ENCODE measurements at places on chromosomes 2 and 18.

GRCh38 chr2:105057005-105057404 is 19.1 kb downstream of the MRPS9 start:
- no peak for DNase-seq

DNA sequence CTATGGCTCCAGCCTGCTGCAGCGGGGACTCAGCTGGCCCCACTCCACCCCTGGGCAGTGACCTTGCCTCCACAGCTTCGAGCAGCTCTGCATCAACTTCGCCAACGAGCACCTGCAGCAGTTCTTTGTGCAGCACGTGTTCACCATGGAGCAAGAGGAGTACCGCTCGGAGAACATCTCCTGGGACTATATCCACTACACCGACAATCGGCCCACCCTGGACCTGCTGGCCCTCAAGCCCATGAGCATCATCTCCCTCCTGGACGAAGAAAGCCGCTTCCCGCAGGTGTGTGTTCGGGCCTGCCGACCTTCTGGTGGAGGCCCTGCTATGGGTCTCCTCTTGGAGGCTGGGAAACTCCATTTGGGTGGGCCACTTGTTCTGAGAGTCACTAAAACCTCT is 48.6 kb downstream of the MYO7B start:
- no peak for DNase-seq

DNA sequence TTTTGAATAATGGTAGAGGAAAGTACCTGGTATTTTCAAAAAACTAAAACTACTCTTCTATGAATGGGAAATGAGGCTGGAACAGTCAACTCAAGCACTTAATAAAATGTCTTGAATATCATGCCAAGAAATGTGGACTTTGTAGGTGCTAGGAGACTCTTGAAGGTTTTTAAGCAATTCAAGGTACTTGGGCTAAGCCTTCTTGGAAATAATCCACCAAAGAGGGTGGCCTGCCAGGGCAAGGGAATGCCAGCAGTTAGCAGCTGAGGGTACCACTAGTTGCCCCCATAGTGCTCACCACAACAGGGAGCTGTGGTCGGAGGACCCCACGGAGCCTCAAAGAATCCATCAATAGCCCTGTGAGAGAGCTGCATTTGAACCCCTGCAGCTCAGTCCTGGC is 14.6 kb upstream of the ACYP2 start:
- DNase-seq: no peak

GRCh38 chr2:109280804-109281203 is 151.8 kb downstream of the SH3RF3 start:
- DNase-seq: no peak

DNA sequence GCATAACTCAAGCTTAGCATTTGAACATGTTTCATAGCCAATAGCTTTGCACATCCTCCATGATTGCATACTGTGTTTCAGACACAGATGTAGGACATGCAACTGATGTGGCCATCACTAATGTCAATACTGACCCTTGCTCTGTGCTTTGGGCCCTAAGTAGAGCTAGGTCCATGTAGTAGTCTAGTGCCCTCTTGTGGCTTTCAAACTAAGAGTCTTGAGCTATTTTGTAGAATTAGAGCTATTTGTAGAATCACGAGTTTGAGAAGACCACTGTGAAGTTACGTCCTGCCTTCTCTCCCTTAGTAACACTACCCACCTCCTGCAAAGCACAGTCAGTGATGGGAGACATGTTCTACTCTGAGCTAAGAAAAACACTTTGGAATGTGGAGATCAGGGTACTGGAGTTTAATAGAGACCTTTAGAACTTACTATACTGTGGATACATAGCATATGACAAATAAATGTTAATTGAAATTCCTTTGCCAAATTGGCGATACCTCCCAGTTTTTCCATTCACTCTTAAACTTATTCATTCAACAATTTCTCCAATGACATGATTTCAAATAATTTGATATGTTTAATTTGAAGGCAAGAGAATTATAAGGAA is 306.5 kb upstream of the TNP1 start:
- DNase-seq: peak; percentile 10

- no peak for DNase-seq
Measured at GRCh38 chr2:31221544-31221943, 4.2 kb upstream of the CAPN14 start.

- no peak for DNase-seq
Measured at GRCh38 chr2:61737841-61738240, 116.0 kb downstream of the FAM161A start.

DNA sequence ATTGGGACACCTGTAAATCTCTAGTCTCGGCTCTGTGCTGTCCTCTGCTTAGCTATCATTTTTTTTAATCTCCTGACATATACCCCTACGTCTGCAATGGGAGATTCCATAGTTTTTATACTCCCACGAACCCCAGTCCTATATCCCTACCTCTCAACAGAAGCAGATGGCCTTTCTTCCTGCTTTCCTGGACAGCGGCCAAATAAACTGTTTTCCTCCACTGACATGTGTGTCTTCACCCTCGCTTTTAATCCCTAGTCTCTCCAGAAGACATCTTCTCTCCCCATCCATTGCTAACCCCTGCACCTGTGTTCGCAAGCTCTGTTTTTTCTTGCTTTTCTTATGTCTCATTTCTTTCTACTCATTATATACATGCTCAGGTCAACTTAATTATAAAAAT is 395.4 kb downstream of the EPHA4 start:
- DNase-seq: no peak

DNA sequence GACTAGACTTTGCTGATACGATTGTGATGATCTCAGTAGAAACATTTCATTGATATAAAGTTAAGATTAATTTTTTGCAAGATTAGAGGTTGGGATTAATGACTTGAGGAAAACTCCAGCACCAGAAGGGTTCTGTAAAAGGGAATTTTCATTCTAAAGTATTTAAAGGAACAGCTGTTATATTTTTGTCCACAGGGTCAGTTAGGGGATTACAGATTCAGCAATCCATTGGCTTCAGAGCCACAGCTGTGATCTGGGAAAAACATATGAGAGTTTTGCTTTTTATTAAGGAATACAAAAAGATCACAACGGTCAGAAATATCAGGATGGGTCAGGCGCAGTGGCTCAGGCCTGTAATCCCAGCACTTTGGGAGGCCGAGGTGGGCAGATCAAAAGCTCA is 19.6 kb upstream of the REV1 start:
- DNase-seq: no peak

DNA sequence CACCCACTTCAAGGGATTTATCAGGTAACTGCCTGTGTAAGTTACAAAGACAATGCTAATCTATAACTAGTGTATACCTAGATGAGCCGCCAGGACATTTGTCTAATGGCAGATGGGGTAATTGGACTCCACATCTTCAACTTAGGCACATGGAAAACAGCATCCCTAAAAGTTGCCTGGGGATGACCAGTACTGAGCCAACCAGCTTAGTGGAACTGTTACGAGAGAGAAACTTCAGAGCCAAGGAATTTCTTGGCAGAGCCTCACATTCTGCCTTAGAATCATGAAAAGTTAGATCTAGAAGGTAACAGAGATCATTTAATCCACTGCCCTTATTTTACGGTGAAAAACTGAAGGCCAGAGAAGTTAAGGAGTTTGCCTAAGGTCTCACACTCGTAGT is 15.5 kb upstream of the CLASP1 start:
- DNase-seq: no peak

DNA sequence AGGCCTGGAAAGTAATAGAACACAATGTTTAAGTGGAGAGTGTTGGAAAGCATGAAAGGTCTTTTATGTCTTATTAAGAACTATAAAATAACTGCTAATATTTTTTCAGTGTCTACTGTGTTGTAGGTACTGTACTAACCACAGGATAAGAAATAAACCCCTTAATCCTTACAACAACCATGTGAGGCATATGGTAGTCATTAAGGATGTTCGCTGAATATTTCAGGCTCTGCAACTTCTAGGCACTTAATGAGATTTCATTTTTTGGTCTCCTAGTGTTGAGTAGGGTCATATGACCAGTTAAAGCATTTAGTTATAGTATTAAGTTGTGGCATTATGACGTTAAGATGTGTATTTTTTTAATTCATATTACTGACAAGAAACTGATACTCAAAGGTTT is 346.6 kb upstream of the KCNH7 start:
- no peak for DNase-seq

DNA sequence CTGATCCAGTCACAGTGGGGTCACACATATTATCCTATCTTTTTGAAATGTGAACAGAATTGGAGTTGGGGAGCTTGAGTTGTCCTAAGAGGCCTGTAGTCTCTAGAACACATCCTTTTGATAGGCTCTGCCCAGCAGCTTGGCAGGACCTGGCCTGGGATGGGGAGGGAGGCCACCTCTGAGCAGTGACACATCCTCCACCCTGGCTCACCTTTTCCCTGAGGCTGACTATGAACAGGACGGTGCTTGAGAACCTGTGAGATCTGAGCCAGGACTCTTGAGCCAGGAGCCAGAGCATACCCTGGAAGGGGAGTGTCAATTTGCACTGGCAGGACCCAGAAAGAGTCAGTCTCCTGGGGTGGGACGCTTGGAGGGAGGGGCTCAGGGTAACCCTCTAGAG is 17.7 kb upstream of the ATP6V1B1 start:
- DNase-seq: no peak

GRCh38 chr2:134253117-134253704 is 661 bp upstream of the MGAT5 start:
- no peak for DNase-seq

DNA sequence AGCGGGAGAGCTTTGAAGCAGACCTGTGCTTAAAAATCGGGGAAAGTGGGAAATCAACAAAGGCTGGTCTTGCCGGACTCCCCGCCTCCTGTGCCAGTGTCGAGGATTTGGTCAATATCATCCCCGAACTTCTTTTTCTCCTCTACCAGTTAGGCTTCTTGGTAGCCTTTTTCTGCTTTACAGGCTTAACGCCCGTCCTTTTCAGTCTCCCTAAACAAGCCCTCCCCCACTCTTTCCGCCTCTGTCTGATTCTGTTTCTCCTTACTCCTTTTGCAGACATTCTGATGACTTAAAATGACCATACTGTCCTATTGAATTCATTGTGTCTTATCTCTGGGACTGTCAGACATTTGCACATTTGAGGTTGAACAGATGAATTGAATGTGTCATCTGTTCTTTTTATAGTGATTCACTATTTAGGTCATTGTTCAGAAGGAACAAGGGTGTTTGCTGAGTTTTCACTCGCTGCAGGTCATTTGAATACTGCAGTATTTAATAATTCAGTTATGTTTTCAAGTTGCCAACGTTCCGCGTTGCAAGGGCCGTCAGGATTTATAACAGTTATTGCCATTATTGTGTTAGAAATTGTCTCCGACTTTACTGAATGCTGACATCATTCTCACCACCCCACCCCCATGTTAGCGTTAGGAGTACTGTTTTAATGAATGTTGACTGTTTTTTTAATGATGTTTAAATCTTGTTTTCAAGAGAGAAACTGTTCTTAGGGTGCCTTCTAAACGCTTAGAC is 1.1 kb downstream of the ITGAV start:
- peak; percentile 31 for DNase-seq

- no peak for DNase-seq
Measured at GRCh38 chr2:230900336-230900995, 24.6 kb downstream of the GPR55 start.

- DNase-seq: no peak
Measured at GRCh38 chr2:12867631-12868287, 151.0 kb downstream of the TRIB2 start.

GRCh38 chr18:51211552-51211951 is 14.1 kb upstream of the MEX3C start:
- no peak for DNase-seq

GRCh38 chr2:27843992-27844391 is 46.2 kb downstream of the RBKS start:
- DNase-seq: no peak

- DNase-seq: no peak
Measured at GRCh38 chr2:118010473-118010872, 3.4 kb downstream of the CCDC93 start.

GRCh38 chr2:201931475-201931874 is 102.2 kb upstream of the FZD7 start:
- no peak for DNase-seq

DNA sequence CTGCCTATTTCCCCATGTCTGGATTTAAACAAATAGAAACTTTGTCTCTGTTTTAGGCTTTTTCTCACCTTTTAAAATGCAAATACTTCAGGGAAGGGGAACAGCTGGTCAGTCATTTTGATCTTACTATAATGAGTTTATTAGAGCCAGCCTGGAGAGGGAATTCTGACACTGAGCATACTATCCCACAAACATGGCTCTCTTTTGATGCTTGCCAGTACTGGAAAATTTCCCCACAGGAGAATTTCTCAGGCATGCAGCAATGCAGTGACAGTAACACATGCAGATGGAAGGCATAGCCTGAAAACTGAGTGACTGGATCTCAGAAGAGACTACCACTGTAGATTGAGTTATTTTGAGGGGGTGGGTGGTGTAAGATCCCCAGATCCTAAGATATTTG is 974.3 kb upstream of the CELF4 start:
- DNase-seq: no peak

DNA sequence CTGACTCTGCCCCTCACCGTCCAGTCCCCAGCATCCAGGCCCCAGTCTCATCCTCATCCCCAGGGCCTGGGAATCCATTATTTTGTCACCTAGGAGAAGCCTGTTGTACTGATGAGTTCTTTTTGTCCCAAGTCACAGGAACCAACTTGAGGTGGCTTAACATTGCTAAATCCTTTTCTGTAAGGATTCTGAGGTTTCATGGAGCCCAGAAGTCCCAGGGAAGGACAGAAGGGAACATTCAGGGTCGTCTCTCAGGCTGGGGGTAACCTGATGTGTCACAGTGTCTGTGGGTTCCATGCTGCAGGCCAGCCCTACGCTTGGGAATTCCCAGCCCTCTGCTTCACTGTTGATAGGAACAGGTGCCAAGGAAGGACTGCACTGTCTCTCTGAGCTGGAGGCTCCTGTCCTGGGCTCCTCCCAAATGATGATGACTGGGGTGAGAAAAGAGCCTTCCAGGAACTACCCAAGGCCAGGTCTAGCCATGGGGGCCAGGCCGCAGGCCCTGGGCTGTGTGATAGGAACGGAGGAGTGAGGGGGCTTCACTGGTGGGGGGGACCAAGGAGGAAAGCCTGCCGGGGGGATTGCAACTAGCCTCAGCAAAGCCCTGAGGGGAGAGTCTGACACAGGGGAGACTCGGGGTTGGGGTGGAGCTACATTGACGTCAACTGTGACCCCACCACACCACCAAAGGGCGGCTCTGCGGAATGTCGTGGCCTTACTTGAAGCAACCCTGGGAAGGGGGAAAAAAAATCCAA is 145.7 kb downstream of the SMAD7 start:
- DNase-seq: no peak

DNA sequence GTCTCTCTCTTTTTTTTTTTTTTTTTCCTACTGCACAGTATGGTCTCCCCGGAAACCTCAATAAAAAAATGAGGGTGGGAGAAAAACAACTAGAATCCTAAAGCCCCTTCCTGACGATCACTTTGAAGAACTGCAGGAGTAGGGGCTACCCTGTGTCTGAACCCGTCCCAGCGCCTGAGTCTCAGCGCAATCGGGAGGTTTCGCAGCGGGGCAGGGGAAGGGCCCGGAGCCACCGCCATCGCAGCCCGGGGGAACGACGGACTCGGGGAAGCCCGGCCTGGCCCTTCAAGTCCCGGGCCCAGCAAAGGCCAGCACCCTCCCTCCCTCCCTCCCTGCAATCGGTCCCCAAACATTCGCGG is 411 bp downstream of the NARS1 start:
- DNase-seq: no peak

GRCh38 chr2:22406625-22407024 is 978.4 kb upstream of the KLHL29 start:
- no peak for DNase-seq

GRCh38 chr2:133012847-133013734 is 343.1 kb upstream of the LYPD1 start:
- DNase-seq: no peak

Data from HTR-8/SVneo (cell line).